ENCODE measurements at places on chromosomes 1 and 21. TPM values are rescaled to one million over a fixed set of nuclear protein-coding genes. Genes with fewer than 3 reads are reported as not detected.

MAP10 gene
- total RNA-seq: 4.8 TPM

PTPRU gene
- 21.5 TPM for total RNA-seq

C1orf53 gene
- 15.2 TPM for total RNA-seq

HSD3B2 gene
- not detected for total RNA-seq

EVA1B gene
- 6.8 TPM for total RNA-seq

DESI2 gene
- total RNA-seq: 23.1 TPM

RRP1 gene
- total RNA-seq: 9.8 TPM

ERICH3 gene
- not detected for total RNA-seq

KPRP gene
- not detected for total RNA-seq

YRDC gene
- total RNA-seq: 5.3 TPM

RAP1GAP gene
- total RNA-seq: 4.4 TPM

SHISAL2A gene
- not detected for total RNA-seq

RXFP4 gene
- total RNA-seq: not detected

BROX gene
- total RNA-seq: 29.6 TPM

COPA gene
- 86.4 TPM for total RNA-seq

MATN1 gene
- not detected for total RNA-seq

CLCA1 gene
- total RNA-seq: not detected

GNAT2 gene
- total RNA-seq: not detected

KRTAP10-9 gene
- total RNA-seq: not detected

CNR2 gene
- not detected for total RNA-seq

KCNE2 gene
- not detected for total RNA-seq

C1orf87 gene
- total RNA-seq: not detected

ZNF496 gene
- 15.0 TPM for total RNA-seq

CD247 gene
- total RNA-seq: 7.6 TPM

HMCN1 gene
- 4.2 TPM for total RNA-seq

AMY2A gene
- not detected for total RNA-seq

NOTCH2 gene
- 30.0 TPM for total RNA-seq

GJC2 gene
- total RNA-seq: 0.77 TPM

GBP6 gene
- total RNA-seq: 0.17 TPM

ITLN1 gene
- 2,168 TPM for total RNA-seq

KRTAP13-2 gene
- not detected for total RNA-seq

HMGCS2 gene
- total RNA-seq: 0.42 TPM

UBL4B gene
- total RNA-seq: not detected

PFDN2 gene
- total RNA-seq: 49.8 TPM

FCRL5 gene
- total RNA-seq: 0.09 TPM

RGS4 gene
- 17.7 TPM for total RNA-seq

OR6N1 gene
- not detected for total RNA-seq

TRNP1 gene
- total RNA-seq: 25.5 TPM

DIRAS3 gene
- total RNA-seq: 9.9 TPM

DSCAM gene
- total RNA-seq: not detected

ITLN2 gene
- not detected for total RNA-seq

PADI3 gene
- total RNA-seq: not detected

KCNJ9 gene
- 0.29 TPM for total RNA-seq

UBASH3A gene
- total RNA-seq: not detected

TAL1 gene
- total RNA-seq: 3.7 TPM

PKLR gene
- total RNA-seq: not detected

FAM131C gene
- total RNA-seq: 3.6 TPM

DCDC2B gene
- total RNA-seq: not detected

CCDC27 gene
- not detected for total RNA-seq
